Cardiac muscle cell (in vitro differentiated cells and primary cell): ENCODE measurements at places on chromosomes 11 and 22.

DNA sequence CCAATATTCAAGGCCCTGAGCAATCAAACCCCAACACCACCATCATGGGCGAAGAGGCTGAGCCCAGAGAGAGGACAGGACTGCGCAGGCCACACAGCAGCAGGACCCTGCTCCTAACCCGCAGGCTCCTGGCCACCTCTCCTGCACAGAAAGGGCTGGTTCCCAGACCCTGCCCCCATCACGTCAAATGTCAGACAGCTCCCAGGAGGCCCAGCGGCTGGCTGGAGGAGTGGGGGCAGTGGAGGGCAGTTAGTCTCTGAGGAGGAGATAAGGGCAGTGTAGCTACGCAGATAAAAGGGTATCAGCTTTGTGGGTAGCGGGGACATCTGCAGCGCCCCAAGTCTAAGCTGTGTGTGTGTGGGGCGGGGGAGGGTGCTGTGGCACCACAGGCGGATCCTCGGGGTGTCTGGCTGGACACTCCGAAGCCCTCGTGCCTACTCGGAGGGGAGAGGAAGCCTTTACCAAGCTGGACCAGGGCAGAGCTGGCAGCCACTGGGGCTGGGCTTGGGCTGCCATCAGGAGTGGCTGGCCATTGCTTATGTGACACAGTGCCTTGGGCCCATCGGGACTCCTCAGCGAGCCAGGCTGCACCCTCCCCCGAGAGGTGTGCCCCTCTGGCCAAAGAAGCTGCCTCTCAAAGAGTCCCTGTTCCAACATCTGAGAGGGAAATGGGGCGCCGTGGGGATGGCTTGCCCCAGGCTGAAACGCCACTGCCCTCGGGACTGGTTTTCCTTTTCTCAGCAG lies 21.5 kb downstream of the FADS3 start:
- H3K36me3 ChIP-seq, result no peaks in the 10 kb centered on the region
- no peak overlapping the region for H3K4me3 ChIP-seq
- peak; percentile 10 for DNase-seq
- peaks cover 27% of the 10 kb centered on the region for H3K4me1 ChIP-seq

DNA sequence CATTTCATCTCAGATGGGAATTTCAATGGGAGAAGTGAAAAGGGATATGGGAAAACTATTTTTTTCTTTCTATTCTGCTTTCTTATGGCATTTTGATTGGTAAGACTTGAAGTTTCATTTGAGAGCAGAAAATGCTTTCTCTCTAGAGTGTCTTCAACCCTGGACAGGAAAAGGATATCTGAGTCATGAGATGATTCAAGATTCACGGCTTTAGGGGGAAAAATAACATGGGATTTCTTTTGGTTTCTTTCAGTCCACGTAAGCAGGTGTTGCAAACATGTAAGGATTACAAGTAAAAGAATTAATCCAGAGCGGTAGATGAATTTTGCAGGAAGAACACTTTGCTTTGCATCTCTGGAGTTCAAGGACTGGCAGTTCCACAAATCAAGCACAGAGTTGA lies 1001.0 kb upstream of the TENM4 start:
- no peak overlapping the region for H3K4me3 ChIP-seq
- H3K4me1 ChIP-seq, result peaks cover 15% of the 10 kb centered on the region
- H3K27ac ChIP-seq, result no peak overlapping the region
- no peaks in the 10 kb centered on the region for H3K27me3 ChIP-seq
- no peak for DNase-seq
- no peaks in the 10 kb centered on the region for H3K36me3 ChIP-seq

GRCh38 chr11:61023966-61024295 lies 52.5 kb downstream of the CD6 start:
- H3K4me1 ChIP-seq, result peaks cover 12% of the 10 kb centered on the region
- H3K27ac ChIP-seq, result no peak overlapping the region
- no peaks in the 10 kb centered on the region for H3K36me3 ChIP-seq

DNA sequence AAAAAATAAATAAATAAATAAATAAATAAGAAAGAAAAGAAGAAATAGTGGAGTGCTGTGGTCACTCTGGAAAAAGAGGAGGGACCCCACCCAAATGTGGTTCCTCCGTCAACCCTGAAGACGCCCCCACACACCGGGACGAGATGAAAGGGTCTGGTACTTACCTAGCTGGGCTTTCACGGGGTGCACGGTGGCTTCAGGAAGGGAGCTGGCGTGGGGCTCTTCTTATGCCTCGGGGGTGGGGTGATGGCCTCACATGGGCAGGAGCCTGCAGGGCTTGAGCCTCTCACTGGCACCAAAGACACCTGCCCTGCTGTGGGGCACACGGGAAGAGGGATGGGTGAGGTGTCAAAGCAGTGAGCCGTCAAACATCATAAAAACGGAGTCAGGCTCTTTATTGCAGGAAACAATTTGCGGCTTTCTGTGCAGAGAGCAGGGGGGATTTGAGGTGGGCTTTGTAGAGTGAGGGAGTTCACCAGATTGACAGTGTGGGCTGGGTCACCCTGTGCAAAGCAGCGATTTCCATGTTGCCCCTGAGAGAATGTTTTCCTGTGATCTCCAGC lies 28.0 kb upstream of the KRTAP5-6 start:
- H3K27me3 ChIP-seq, result no peaks in the 10 kb centered on the region
- peaks cover 14% of the 10 kb centered on the region for H3K4me1 ChIP-seq
- no peak overlapping the region for H3K27ac ChIP-seq
- no peak overlapping the region for H3K4me3 ChIP-seq

DNA sequence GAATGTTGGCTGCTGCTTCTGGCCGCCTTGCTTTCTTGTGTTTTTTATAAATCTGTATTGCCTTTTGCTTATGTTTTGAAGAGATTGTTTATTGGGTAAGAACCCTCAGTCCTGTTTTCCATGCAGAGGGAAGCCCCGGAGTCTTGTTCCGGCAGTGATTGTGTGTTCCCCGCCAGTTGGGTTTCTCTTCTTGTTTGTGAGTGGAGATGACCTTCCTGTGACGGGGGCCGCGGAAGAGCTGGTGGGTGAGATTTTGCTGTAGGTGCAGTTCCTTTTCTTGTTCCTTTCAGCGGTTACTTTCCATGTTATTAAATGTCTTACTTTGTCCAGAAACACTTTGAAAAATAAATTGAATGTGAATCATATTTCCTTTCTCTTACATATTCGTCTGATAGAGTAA lies 8.3 kb downstream of the TBC1D22A start:
- no peaks in the 10 kb centered on the region for H3K27me3 ChIP-seq
- peaks cover 14% of the 10 kb centered on the region for H3K4me1 ChIP-seq
- peak overlapping the region; percentile 3 for H3K27ac ChIP-seq

- H3K4me1 ChIP-seq, result no peaks in the 10 kb centered on the region
Observed at GRCh38 chr11:7030836-7031235, 10.6 kb downstream of the NLRP14 start.

DNA sequence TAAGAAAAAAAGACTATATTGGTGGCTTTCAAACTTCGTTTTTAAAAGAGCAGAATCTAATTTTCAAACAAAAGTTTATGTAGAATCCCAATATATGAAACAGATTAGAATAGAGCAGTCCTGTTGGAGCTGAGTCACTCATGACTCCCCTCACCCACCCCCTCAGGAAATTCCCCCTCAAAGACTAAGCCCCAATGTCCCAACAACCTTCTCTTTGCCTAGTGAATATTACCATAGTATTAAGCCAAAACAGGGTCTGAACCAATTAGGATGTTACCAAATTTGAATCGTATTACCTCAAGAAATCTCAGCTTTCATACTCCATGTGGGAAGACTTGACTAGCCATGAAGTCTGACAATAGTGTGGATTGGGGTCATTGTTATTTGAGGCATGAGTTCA lies 7.8 kb upstream of the PIWIL4 start:
- H3K4me1 ChIP-seq, result peaks cover 24% of the 10 kb centered on the region
- H3K36me3 ChIP-seq, result no peaks in the 10 kb centered on the region
- no peak overlapping the region for H3K27ac ChIP-seq
- no peak for DNase-seq

- H3K27ac ChIP-seq, result no peak overlapping the region
- DNase-seq, result no peak
- no peak overlapping the region for H3K4me3 ChIP-seq
- no peaks in the 10 kb centered on the region for H3K4me1 ChIP-seq
- no peaks in the 10 kb centered on the region for H3K27me3 ChIP-seq
- no peaks in the 10 kb centered on the region for H3K36me3 ChIP-seq
Observed at GRCh38 chr11:131311776-131312514, 58.5 kb upstream of the NTM start.

- peaks cover 20% of the 10 kb centered on the region for H3K36me3 ChIP-seq
- no peak overlapping the region for H3K4me3 ChIP-seq
- H3K4me1 ChIP-seq, result no peaks in the 10 kb centered on the region
- no peak for DNase-seq
Observed at GRCh38 chr11:47325271-47326041, 27.0 kb downstream of the MYBPC3 start.

DNA sequence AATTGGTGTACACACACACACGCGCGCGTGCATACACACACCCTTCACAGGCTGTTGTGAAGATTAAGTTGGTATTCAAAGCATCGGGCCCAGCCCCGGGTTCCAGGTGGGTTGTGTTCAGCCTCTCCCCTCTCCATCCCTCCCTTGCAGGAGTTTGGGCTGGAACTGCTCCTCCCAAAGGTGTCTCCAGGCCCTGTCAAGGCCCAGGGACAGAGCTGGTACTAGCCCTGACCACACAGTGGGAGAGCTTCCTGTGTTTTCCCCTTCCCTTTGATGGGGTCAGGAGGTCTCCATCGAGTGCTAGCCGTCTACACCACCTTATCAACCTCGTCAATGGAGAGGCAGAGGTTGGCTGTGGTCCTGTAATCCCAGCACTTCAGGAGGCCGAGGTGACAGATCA lies 36.5 kb upstream of the CSNK1E start:
- DNase-seq, result peak; percentile 64
- H3K27ac ChIP-seq, result peak overlapping the region; percentile 69
- H3K27me3 ChIP-seq, result no peaks in the 10 kb centered on the region
- H3K36me3 ChIP-seq, result no peaks in the 10 kb centered on the region
- no peak overlapping the region for H3K4me3 ChIP-seq

DNA sequence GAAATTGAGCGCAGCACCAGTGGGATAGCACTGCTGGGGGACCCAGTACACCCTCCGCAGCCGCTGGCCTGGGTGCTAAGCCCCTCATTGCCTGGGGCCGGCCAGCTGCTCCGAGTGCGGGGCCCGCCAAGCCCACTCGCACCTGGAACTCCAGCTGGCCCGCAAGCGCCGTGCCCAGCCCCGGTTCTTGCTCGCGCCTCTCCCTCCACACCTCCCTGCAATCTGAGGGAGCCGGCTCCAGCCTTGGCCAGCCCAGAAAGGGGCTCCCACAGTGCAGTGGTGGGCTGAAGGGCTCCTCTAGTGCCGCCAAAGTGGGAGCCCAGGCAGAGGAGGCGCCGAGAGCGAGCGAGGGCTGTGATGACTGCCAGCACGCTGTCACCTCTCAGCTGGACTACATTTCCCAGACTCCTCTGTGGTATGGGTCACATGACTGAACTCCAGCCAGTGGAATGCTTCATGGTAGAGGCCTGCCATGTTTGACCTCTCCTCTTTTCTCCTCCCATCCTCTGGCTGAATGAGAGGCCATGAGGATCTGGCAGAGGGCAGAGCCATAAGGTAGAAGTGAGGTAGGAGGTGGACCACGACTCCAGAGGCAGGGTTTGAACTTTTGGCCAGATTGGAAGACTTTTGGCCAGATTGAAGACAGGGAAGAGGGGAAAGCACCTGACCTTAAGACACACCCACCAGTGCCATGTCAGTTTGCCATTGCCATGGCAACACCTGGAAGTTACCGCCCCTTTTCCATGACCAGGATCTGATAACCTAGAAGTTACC lies 6.2 kb downstream of the MRGPRD start:
- peaks cover 4% of the 10 kb centered on the region for H3K4me1 ChIP-seq
- H3K4me3 ChIP-seq, result no peak overlapping the region
- DNase-seq, result no peak
- H3K36me3 ChIP-seq, result no peaks in the 10 kb centered on the region
- no peak overlapping the region for H3K27ac ChIP-seq

DNA sequence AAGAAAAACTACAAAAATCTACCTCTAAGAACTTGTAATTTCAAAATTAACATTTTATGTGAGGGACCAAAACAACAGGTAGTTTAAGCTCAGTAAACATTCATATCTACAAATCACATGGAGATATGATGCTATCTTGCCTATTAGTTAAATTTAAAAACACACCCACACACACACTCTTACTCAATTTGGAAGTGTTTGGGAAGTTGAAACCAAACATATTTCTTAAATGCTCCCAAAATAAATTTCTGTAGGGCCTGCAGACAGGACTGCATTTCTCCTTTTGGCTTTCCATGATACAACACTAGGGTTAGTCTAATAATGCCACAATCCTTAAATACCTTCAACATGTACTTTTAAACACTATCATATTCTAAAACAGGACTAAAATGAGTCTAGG lies 7.0 kb downstream of the PITPNB start:
- peaks cover 12% of the 10 kb centered on the region for H3K36me3 ChIP-seq
- no peak overlapping the region for H3K4me3 ChIP-seq
- DNase-seq, result no peak
- peak overlapping the region; percentile 90 for H3K27ac ChIP-seq
- H3K27me3 ChIP-seq, result no peaks in the 10 kb centered on the region
- peaks cover 71% of the 10 kb centered on the region for H3K4me1 ChIP-seq

DNA sequence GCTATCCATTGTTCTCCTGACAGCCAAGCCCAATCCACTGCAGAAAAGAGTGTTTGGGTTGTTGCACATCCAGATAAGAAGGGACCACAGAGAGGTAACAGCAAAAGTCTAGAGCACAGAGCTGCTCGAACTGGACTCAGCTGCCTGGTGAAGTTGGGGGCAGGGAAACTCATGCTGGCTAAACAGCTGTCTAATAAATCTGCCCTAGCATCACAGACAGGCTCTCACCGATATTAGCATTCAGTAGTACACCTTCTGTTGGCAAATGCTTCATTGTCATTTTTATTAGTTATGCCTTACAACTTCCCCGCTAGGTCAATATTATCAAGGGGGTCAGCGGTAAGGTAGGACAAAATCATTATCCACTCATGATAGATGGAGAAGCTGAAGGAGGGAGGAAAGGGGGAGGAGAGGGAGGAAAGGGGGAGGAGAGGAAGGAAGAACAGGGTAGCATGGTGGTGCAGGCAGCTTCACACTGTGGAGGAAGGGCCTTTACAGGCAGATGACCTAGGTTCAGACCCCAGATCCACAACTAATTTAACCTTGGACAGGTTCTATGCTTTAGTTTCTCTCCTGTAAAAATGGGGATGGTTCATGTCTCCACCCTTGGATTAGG lies 102.7 kb downstream of the LARGE1 start:
- no peaks in the 10 kb centered on the region for H3K4me1 ChIP-seq
- DNase-seq, result no peak
- H3K27ac ChIP-seq, result no peak overlapping the region
- no peaks in the 10 kb centered on the region for H3K27me3 ChIP-seq
- H3K36me3 ChIP-seq, result no peaks in the 10 kb centered on the region

- no peaks in the 10 kb centered on the region for H3K4me1 ChIP-seq
- H3K27ac ChIP-seq, result no peak overlapping the region
- H3K27me3 ChIP-seq, result no peaks in the 10 kb centered on the region
- H3K4me3 ChIP-seq, result no peak overlapping the region
- H3K36me3 ChIP-seq, result no peaks in the 10 kb centered on the region
- no peak for DNase-seq
Observed at GRCh38 chr22:44855855-44856254, 103.5 kb downstream of the ARHGAP8 start.

DNA sequence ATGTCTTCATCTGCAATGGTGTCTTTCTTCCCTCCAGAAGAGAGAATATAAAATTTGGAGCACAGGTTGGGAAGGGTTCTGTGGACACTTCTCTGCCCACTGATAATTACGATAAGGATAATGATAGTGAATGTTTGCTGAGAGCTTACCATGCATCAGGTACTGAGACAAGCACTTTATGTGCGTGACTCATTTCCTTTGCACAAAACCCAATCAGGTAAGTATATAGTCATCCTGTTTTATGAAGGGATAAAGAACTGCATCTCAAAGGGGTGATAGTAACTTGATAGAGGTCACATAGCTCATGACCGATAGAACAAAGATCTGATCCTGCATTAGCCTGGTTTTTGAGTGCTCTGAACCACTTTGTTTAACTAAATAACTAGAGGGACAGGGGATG lies 9.4 kb downstream of the DRD2 start:
- H3K36me3 ChIP-seq, result no peaks in the 10 kb centered on the region
- H3K27ac ChIP-seq, result no peak overlapping the region
- no peaks in the 10 kb centered on the region for H3K4me1 ChIP-seq
- peaks cover 3% of the 10 kb centered on the region for H3K27me3 ChIP-seq
- no peak for DNase-seq
